Fibroblast of mammary gland (primary cell): ENCODE measurements at places on chromosomes 6 and 20.
A peak's percentile ranks its signal among the peaks of the same experiment; 100 is the strongest.

GRCh38 chr6:37725957-37726356 is 28.3 kb upstream of the MDGA1 start:
- no peak for DNase-seq

DNA sequence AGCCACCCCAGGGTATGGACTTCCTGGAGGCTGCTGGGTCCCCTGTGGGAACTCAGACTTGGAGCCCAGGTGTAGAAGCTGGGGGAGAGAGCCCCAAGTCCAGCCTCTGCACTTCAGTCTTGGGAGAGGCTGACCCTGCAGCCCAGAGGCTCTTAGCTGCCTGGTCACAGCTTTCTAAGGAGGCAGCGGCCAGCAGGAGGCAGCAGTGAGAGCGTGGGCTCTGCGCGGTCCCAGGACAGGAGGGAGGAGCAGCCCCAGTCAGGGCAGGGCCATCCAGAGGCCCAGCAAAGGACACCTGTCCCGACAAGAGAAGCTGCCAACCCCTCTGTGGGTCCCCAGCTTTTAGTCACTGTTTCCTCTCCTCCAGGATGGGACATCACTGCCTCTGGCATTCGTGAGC is 9.4 kb downstream of the TREML2 start:
- peak; percentile 20 for DNase-seq

- DNase-seq: peak; percentile 74
Observed at GRCh38 chr6:16332175-16332542, 93.8 kb downstream of the GMPR start.

DNA sequence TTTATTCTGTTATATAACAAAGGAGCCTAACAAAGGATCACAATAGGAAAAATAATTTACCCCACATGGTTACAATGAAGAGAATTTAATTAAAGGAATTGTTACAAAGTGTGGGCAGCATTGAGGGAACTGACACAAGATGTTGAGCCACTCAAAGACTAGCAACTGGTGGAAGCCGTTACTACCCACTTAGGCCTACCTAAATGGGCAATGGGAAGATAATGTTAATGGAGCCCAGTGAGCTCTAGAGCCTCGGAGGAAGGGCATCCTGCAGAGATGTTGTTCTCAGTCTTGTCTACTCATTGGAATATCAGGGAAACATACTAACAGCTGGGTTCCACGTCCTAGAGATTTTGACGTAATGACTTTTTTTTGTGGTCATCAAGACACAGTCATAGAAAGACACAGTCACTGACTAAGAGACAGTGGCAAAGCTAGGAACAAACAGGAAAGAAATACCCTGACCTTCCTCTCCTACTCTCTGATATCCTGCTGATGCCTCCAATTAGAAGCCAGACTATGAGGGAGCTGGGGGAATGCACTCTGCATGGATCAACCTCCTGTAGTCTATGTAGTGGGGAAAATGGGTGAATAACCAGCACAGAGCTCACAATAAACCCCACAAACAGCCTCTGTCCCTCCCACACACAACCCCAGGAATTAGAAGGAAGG is 523.8 kb upstream of the FLRT3 start:
- DNase-seq: no peak

DNA sequence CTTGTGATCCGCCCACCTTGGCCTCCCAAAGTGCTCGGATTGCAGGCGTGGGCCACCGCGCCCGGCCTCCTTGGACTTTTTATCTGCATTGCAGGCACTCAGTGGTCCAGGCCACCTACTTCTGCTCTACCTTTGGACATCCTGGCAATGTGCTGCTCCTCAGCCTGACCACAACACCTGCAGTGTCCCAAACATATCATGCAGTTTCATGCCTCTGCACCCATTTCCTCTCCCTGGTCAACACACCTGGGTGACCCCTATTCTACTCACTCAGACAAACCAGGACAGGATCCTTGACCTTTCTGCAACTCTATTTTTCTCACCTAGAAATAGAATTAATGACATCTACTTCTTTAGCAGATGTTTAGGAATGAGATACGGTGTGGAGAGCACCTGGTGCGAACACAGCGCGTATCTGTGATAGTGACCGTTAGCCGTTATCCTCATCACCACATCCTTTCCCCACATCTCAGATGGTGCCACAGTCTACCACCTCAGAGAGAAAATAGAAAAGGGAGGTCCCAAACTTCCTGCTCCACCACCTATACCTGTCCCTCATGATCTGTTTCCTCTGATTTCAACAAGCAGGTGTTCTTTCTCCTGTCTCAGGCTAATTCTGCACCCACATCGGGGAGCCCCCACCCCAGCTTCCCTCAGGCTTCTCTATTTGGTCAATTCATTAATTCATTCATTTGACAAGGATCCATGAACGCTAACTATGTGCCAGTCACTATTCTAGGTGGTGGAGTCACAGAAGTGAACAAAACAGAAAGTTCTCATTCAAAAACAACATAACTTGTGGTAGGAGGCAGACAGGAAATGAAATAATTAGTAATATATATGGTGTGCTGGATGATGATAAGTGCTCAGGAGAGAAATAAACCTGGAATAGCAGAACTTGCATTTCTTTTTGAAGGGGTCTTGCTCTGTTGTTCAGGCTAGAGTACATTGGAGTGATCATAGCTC is 4.3 kb upstream of the BTN3A2 start:
- no peak for DNase-seq

GRCh38 chr20:56358070-56358469 is 704 bp upstream of the FAM210B start:
- no peak for DNase-seq

GRCh38 chr20:1242530-1242929 is 16.7 kb downstream of the RAD21L1 start:
- peak; percentile 82 for DNase-seq

DNA sequence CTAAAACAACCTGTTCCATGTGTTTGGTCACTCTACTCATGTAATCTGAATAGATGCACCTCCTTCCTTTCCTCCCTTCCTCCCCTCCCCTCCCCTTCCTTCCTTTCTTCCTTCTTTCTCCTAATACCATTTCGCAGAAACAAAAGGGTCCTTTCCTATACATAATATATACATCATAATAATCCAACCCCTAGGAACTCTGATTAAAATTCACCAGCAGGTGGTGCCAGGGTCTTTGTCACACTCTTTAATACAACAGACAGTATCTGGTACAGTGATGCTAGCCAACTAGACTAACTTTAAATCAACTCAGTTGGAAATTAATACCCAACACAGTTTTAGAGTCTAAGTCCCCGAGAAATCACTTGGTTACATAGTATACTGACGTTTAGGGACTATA is 181.2 kb upstream of the SHLD1 start:
- DNase-seq: peak; percentile 60

GRCh38 chr6:129592516-129593232 is 117.3 kb downstream of the ARHGAP18 start:
- peak; percentile 15 for DNase-seq

DNA sequence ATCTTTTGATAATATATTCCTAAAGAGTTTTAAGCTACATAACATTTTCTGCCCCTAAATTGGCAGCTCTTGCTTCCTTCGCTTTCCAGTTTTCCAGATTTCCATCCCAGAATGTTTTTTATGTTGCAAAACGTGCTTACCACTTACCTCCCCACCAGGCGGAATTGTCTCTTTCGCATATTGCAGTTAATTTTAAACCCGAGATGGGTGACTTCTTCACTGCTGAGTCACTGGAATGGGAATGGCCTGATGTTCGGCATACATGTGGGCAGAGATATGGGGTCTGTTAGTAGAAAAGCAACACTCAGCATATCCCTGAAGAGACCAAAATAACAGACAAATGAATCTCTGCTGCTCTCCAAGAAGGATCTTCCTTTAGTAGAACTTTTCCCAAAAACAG is 491.2 kb downstream of the PREX1 start:
- no peak for DNase-seq

- no peak for DNase-seq
Observed at GRCh38 chr6:42335896-42336295, 115.8 kb downstream of the TRERF1 start.

- DNase-seq: no peak
Observed at GRCh38 chr6:128848212-128848935, 34.6 kb upstream of the LAMA2 start.

- DNase-seq: peak; percentile 26
Observed at GRCh38 chr6:2990248-2990931, 9.3 kb upstream of the NQO2 start.

DNA sequence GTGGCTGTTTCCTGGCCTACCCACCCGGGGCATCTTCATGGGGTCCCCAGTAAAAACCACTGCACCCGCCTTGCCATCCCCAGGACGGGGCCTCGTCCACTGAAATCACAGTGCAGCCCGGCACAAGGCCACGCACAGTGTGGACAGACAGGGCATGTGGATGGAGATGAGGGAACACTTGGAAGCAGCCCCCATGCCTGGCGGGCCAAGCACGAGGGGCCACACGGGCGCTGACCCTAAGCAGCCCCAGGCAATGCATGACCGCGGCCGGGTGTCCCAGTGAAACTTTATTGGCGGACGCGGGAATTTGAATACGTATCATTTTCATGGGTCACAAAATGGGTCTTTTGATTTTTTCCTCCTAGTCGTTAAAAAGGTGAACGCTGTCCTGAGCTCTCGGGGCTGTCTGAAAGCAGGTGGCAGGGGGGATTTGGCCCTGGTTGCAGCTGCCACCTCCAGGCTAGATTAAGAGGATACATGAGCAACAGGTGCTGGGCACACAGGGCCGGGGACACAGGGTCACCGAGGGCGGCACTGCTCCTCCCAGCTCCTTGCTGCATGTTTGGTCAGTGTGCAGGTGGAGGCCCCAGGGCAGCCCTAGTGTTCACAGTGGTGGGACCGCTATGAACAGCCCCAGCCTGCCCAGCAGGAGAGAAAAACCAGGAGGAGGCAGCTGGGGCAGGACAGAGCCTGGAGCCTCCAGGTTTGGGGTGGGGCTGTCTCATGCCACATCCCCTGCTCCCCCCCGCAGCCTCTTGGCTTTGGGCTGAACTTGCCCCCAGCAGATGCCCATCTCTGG is 74.9 kb upstream of the SLCO4A1 start:
- DNase-seq: no peak

DNA sequence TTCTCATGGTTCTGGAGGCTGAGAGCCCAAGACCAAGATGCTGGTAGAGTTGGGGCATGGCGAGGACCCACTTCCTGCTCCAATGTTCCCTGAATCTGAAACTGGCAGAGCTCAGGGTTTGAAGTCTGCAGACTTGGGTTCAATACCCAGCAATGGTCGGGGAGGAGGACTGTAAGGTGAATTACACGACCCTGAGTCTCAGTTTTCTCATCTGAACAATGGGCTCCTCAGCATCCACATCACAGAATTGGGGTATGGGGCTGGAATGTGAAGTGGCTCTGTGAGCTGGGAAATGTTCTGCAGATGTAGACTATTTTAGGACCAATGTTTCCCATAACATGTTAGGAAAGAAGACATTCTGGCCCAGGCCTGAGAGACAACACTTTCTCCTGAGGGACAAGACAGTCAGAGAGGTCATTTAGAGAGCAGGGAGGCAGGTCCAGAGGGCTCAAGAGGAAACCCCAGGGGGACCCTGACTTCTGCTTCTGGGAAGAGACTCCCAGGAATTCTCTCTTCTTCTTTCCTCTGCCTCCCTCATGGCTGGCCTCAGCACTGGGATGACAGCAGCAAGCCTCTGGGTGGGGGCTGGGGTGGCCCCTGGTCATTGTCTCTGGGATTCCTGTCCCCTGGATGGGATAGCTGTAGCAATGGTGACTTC is 141.3 kb upstream of the PMEPA1 start:
- no peak for DNase-seq

- no peak for DNase-seq
Observed at GRCh38 chr6:162441991-162442390, 285.6 kb downstream of the PRKN start.

DNA sequence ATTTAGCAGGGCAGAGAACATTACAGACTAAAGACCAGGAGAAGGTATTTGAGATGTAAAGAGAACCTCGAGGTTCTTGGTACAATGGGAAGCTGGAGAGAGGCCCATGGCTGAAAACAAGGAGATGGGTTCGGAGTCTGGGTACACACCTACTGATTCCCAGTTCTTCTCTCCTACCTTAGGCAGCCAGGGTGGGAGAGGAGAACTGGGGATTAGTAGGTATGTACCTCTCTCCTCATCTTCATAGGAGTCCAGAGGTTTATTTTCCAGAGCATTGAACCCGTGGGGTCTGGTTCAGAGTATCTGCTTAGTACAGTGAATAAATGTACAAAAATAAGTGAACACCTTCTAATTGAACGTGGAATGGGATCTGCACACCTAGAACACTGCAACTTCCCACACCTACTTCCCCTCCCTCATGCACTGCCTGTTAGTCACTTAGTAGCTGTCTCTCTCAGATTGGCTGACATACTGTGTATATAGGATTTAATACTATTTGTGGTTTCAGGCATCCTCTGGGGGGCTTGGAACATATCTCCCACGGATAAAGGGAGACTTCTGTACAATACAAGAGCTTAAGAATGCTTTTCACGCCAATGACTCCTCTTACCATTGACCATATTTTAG is 23.5 kb upstream of the NUP153 start:
- DNase-seq: no peak
